ENCODE measurements at places on chromosomes 6 and 20.

DNA sequence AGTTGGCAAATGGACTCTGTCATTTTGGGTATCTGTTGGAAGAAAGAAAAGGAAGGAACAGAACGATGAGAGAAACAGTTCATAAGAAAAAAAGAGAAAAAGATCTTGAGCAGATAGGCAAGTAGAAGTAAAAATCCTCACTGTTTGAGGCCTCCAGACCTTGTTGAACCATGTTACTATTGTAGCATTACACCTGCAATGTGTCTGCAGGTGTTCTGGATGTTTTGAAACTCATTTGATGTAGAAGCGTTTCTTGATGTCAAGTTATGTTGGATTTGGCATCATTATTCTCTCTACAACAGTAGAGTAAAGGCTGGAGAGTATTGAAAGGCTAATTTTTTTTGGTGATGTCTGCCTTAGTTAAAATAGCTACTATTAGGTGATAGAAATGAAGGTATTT lies 108.7 kb downstream of the CARMIL1 start:
- no peak for DNase-seq

DNA sequence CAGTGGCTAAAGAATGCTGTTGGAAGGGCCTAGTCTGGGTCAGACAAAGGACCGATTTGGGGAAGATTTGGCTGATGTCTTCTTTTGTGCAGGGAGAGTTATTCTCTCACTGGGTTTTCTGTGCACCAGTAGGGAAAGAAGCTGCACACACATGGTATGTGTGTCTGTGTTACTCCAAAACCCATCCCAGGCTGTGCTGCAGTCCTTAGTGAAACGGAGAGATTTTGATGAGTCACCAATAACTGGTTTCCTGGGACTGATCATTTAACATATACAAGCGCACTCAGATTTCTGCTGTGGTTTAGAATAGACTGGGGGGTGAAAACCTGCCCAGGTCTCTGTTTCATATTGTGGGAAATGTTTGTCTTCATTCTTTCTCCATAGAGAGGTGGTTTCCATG lies 1049.8 kb downstream of the KIF16B start:
- DNase-seq = no peak

DNA sequence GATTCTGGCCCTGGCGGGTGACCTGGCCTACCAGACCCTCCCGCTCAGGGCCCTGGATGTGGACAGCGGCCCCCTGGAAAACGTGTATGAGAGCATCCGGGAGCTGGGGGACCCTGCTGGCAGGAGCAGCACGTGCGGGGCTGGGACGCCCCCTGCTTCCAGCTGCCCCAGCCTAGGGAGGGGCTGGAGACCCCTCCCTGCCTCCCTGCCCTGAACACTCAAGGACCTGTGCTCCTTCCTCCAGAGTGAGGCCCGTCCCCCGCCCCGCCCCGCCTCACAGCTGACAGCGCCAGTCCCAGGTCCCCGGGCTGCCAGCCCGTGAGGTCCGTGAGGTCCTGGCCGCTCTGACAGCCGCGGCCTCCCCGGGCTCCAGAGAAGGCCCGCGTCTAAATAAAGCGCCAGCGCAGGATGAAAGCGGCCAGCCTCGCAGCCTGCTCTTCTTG lies 868 bp upstream of the SLC2A4RG start:
- DNase-seq = no peak

GRCh38 chr20:45329497-45330319 lies 18.5 kb downstream of the SDC4 start:
- no peak for DNase-seq

GRCh38 chr6:5516036-5516435 lies 254.7 kb downstream of the FARS2 start:
- no peak for DNase-seq

DNA sequence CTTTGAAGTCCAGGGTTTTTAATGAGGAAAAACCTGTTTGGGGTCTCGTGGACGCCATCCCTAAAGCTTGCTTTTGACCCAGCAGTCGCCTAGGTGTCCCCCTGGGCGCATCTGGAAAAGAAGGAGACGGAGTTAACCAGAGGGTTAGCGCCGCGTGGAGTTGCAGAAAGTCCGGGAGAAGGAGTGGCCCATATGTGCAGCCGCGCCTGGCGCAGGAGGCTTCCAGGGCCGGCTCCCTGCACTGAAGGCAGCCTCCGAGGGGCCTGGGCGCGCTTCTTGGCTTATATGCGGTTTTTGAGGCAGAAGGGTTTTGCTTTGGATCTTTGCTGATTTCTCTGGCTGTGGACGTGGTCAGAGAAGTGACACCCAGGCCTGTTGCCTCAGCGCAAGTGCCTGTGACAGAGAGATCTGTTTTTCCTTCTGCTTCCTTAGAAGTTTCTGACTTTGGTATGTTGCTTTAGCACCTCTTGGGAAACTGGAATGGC lies 987 bp downstream of the TMEM181 start:
- no peak for DNase-seq

DNA sequence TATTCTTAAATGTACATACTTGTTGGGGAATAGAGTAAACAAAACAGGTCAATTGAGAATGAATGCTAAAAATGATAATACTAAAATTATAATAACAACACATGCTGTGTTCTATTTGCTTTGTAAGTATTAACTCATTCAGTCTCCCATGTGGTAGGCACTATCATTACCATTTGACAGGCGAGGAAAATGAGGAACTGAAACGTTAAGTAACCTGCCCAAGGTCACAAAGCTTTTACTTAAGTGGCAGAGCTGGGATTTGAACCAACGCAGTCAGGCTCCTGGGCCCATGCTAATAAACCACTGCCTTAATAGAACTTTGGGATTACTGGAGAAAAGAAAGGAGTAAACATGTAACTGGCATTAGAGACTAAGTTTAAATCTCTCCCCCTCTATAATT lies 3.8 kb downstream of the NSFL1C start:
- DNase-seq = no peak

DNA sequence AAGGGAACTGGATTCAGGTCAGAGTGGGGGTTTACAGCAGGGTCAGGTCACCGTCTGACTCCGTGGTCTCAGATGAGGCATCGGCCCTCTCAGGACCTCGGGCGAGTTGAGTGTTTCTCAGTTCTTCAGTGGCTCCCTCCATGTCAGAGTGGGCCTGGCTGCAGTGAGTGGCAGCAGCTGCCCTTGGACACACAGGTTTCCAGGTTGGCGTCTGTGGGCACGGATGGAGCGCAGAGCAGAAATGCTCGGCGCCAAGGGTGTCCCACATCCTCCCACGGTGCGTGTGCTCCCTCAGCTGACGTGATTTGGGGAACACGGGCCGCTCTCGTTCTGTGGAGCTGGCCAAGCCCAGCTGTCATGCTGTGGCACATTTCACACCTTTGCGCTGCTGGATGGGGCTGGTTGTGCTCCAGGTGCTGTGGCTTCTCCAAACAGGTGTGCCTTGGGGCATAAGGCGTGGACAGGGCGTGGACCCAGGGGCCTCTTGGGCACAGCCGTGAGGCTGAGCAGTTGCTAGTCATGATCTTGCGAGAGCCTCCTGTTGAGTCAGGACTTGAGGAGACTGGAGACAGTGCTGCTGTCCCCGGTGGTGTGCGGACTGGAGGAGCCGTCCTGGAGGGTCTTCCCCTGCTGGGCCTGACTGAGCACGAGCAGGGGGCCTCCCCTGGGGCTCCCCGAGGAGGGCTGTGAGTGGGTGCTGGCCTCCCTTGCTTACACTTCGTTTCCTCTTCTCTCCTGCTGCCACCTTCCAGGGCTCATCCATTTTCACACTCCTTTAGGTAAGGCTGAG lies 9.5 kb upstream of the DNAJC5 start:
- no peak for DNase-seq

- DNase-seq = no peak
Observed at GRCh38 chr6:113073611-113074191, 726.6 kb downstream of the RFPL4B start.

GRCh38 chr6:125812394-125813292 lies 21.9 kb downstream of the NCOA7 start:
- DNase-seq = no peak

- DNase-seq = no peak
Observed at GRCh38 chr6:83517500-83517899, 5.2 kb downstream of the PRSS35 start.
